NCI-H1930 (cell line): ENCODE measurements at places on chromosomes 4 and X.
A peak's percentile ranks its signal among the peaks of the same experiment; 100 is the strongest.

DNA sequence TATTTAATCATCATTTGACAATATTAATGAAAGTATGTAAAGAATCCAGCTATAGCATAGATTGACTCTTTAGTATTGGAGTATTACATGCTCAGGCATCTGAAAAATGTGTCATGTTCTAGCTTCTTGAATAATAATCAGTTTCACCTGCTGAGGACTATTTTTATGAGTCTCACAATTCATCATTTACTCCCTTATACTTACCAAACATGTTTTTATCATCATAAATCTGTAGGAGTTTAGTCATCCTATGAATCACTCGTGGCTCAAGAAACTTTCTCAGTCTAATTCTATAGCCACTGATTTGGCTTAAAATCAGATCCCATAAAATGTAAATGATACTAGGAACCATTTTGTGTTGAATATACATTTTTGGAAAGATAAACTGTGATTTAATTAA is 1616.1 kb downstream of the C4orf33 start:
- DNase-seq = no peak

DNA sequence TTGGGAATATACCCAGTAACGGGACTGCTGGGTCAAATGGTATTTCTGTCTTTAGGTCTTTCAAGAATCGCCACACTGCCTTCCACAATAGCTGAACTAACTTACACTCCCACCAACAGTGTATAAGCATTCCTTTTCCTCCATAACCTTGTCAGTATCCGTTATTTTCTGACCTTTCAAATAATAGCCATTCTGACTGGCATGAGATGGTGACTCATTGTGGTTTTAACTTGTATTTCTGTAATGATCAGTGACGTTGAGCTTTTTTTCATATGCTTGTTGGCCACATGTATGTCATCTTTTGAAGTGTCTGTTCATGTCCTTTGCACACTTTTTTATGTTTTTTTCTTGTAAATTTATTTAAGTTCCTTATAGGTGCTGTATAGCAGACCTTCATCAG is 81.2 kb downstream of the ADAM29 start:
- no peak for DNase-seq

GRCh38 chrX:112587194-112587593 is 92.5 kb downstream of the LHFPL1 start:
- DNase-seq = no peak

GRCh38 chr4:161546902-161547301 is 616.9 kb downstream of the FSTL5 start:
- no peak for DNase-seq

- no peak for DNase-seq
Observed at GRCh38 chrX:107673933-107674479, 45.7 kb downstream of the PRPS1 start.

GRCh38 chr4:157824021-157824420 is 348.8 kb downstream of the GASK1B start:
- no peak for DNase-seq

- DNase-seq = no peak
Observed at GRCh38 chrX:38627683-38628082, 66.3 kb downstream of the TSPAN7 start.

DNA sequence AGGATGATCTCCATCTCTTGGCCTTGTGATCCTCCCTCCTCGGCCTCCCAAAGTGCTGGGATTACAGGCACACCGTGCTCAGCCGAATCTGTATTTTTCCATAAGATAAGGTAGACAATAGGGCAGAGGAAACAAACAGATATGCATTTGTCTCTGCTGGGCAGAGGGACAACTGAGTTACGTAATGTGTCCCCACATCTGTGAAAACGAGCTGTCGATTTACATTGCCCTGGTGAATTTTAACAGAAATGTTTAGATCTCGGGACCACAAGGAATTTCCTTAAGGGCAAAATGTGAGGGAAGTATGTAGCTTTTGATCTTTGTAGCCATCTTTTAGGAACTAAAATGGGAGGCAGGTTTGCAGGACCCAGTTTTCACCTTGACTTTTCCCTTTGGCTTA is 189.7 kb downstream of the TRIML1 start:
- DNase-seq = no peak

GRCh38 chrX:80282535-80282934 is 137.7 kb upstream of the TENT5D start:
- DNase-seq = no peak

GRCh38 chrX:115939636-115940160 is 230.8 kb upstream of the AGTR2 start:
- DNase-seq = no peak

DNA sequence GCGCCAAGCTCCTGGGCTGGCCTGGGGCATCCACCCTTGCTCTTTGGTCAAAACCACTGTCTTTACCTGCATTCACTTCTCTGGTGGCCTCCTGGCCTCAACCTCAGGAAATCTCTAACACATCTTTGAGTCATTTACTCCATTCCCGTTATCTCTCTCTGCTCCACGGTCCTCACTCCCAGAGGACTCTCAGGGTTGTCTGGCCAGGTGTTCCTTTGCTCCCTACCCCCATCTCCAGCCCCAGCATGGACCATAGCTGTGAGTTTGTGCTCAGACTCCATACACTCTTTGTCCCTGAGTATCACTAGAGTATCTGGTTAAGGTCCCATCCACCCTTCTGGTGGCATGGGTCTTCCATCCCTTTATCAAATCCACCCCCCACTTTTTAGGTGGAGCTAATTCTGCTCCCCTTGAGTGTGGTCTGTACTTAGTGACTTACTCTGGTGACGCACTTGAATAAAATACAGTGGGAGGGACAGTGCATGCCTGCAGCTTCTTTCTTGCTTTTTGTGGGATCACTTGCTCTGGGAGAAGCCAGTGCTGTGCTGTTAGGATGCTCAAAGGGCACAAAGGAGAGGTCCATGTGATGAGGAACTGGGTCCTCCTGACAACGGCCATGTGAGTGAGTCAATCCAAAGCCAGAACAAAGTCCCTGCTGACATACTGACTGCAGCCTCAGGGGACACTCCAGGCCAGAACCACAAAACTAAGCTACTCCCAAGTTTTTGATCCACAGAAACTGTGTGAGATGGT is 44.3 kb downstream of the IGFBP7 start:
- DNase-seq = no peak

DNA sequence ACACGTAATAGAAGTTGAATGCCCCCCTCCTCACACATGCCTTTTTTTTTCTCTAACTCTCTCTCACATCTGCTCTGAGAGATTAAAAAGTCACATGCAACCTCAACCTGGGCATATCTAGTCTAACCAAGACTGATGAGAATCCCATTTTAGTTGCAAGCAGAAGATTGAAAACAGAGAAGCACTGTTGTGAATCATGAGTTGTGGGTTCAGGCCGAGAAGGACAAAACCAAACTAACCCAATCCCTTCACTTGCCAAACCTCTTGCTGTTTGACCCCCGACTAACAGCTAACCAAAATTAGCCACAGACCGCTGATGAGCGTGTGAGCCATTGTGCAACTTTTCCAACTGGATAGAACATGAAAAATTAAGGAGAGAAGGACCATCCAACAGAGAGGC is 31.8 kb downstream of the CXCL1 start:
- no peak for DNase-seq

GRCh38 chrX:131677655-131678628 is 134.1 kb downstream of the OR13H1 start:
- DNase-seq = peak; percentile 11

DNA sequence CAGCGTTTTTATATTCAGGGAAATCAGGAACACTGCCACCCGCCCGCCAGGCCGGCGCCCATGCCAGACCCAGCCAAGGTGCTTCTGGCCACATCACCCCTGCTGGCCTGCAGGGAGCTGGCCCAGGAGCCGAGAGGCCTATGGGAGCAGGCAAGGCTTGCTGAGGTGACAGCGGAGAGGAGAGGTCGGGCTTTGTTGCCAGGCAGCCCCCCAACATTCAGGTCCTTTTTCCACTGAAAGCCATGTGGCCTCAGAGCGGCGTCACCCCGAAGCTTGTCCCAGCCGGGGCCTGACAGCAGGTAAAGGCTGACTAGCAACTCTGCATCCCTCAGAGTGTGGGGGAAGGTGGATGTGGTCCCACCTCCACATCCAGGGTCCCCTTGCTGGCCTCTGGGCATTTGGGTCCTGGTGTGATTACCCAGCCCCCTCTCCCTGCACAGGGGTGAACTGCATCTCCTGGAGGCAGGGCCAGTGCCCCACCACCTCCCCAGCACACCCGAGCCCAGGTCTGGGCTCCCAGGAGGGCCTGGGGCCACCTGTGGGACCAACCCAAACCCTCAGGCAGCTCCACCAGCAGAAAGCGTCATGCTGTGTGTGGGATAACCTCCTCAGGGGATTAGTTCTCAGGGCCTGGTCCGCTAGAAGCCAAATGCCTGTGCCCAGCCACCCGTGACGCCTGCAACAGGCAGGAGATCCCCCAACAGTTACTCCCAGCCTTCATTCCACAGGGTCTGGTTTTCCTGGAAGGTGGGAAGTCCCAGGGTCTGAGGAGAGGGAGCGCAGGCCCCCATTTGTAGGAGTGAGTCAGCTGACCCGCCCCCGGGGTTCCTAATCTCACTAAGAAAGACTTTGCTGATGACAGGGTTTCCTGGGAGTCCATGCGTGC is at the start of gene PDE6B:
Gene PDE6B, plus strand, starts transcription at position 869 of the 886 bp plus-strand sequence. CDS start 54 bp downstream, outside the sequence.
- no peak for DNase-seq

- DNase-seq = no peak
Observed at GRCh38 chr4:129138810-129139496, 43.0 kb downstream of the C4orf33 start.

GRCh38 chr4:119746951-119747350 is 118.3 kb upstream of the PDE5A start:
- DNase-seq = no peak

GRCh38 chr4:168621806-168622589 is 125.1 kb downstream of the PALLD start:
- no peak for DNase-seq

DNA sequence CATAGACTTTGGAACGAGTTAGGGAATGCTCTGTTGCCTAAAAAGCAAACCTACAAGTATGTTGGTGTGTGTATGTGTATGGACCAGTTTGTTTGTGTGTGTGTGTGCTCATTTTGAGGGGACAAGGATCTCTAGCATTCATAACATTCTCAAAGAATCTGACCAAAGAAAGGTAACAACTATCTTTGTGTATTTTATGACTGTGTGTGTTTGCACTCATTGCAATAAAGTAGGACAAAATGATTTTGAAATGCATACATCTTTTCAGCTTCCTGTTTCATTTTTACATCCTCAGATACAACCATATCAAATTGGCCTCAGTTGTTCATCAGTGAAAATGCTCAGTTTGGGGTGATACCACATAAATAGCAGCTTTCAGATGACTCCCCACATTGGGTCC is 8.3 kb upstream of the XK start:
- DNase-seq = no peak

- DNase-seq = no peak
Observed at GRCh38 chr4:3705236-3705987, 60.8 kb upstream of the ADRA2C start.

DNA sequence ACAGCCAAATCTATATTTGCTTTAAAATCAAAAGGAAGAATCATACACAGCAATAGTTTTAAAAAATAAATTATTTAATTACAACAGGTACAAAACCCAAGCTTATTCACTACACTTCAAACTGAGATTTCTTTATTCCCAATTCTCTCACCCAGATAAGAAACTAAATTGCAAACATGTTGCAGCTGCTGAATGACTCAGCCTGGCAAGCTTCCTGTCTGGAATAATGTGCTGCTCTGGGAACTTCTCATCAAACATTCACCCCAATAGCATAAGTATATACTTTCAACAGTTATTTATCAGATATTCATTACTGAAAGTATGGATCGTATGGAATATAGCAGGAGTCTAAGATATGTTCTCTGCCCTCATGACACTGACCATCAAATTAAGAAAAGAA is 43.0 kb upstream of the GABRA2 start:
- DNase-seq = no peak
